ENCODE measurements at places on chromosomes 12 and 14.

- no peak for DNase-seq
These were observed 194.5 kb upstream of the GZMB start for GRCh38 chr14:24828486-24828885.

DNA sequence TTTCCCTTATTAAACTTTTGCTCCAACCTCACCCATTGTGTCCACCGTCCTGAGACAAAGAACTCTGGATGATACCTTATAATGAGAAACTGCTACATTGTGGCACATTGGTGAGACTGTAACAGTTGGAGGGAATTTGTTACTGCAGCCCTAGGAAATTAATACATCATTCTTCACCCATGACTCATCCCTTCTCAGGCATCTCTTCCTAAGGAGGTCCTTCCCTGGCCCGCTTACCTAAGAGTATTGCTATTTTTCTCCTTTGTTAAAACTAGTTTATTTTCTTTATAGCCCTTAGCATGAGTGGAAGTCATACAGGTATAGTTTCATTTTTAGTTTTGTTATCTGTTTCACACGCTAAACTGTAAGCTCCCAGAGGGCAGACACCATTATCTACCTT, 87.1 kb downstream of the TMEM260 start:
- no peak for DNase-seq

- DNase-seq: no peak
These were observed 240.3 kb downstream of the SLC15A4 start for GRCh38 chr12:128583453-128583852.

DNA sequence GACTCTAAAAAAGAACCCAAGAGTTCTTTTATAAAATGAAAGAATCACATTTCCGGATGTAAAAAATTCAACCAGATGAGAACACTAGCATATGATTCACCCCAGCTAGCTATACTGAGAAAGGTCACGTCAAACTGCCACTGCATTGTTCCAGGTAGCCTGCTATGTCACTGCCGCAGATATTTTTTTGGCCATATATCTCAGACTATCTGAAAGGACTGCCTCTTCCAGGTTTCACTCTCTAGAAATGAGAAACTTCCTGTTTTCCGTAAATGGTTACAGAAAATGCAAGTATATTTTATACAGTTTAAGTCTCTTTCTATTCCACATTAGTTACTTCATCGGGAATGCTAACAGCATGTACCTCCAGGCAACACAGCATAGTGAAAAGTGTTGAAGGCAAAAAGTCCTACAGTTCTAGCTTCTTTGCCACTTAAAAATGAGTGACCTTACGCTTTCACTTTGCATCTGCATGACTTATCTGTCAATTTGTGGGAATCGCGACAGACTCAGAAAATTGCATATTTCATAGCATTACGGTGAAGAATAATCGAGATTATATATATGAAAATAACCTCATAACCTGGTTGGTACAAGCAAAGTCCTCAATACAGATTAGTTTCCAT, 105.2 kb downstream of the MED13L start:
- DNase-seq: peak; percentile 49

DNA sequence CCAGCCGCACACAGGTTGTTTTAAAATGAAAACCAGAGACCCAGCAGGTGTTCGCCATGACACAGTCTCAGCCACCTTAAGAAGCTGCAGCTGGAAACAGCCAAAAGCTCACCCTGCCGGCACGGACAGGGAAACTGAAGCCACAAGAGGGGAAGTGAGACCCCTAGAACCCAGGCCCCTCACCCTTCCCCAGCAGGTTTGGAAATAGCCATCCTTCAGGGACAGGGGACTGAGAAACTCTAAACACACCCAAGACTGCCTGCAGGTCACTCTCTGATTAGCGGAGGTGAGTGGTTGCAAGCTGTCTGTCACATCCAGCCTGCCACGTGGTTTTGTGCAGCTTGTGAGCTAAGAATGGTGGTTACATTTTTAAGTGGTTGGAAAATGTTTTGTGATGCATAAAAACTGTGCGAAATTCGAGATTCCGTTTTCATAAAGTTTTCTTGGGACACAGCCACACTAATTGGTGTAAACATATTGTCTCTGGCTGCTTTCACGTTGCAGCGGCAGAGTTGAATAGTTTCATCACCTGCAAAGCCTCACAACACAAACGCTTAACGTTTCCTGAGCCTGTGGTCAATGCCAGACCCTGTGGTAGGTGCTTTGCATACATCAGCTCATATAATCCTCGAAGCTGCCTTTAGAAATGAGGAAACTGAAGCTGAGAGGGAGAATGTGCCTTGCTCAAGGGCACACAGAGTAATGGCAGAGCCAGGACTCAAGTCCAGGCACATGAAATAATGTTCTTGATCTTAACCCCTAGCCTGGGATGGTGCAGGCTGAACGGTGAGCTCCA, 1.7 kb upstream of the SELPLG start:
- peak; percentile 75 for DNase-seq

DNA sequence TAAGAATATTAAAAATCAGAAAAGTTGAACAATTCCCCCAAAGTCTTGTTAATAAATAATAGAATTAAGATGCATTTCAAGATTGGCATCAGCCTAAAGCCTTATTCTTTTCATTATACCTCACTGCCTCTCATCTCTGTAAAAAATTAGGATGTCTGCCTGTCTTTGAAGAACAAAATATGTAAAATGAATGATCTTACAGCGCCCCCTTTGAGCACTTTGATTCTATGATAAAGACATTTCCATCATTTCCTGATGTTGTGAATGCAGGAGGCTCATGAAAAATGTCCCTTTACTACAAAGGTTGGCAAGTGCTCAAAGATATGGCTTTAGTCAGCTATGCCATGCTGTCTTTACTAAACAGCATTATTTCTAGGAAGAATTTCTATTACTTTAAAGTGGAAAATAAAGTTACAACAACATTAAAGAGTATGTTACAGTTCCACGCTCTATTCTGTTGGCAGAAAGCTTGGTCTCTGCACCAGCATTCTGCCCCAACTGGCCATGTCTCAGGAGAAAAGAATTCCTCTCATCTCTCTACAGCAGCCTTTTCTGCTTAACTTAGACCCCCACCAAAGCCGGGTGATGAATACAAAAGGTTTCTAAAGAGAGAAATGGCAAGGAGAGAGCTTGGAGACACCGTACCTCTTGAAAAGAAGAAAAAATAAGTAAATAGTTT, 95.1 kb downstream of the LLPH start:
- DNase-seq: no peak

DNA sequence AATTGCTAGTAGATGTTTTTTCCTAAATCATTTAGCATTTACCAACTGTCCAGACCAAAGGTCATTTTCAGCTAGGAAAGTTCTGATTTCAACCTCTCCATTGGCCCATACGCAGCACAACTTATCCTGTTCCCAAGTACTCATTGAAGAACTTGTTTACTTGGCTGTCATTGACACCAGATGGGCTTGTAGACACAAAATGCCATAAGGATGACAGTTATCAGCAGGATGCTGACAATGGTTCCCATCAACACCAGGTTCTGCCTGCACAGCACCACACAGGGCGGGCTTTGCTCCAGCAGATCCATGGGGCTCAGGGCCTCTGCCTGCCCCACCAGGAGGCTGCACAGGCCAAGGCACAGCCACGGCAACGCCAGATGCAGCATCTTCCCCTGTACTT, 36.5 kb upstream of the TMPRSS12 start:
- no peak for DNase-seq

- DNase-seq: no peak
These were observed 203.0 kb downstream of the RBM19 start for GRCh38 chr12:113762882-113763816.

DNA sequence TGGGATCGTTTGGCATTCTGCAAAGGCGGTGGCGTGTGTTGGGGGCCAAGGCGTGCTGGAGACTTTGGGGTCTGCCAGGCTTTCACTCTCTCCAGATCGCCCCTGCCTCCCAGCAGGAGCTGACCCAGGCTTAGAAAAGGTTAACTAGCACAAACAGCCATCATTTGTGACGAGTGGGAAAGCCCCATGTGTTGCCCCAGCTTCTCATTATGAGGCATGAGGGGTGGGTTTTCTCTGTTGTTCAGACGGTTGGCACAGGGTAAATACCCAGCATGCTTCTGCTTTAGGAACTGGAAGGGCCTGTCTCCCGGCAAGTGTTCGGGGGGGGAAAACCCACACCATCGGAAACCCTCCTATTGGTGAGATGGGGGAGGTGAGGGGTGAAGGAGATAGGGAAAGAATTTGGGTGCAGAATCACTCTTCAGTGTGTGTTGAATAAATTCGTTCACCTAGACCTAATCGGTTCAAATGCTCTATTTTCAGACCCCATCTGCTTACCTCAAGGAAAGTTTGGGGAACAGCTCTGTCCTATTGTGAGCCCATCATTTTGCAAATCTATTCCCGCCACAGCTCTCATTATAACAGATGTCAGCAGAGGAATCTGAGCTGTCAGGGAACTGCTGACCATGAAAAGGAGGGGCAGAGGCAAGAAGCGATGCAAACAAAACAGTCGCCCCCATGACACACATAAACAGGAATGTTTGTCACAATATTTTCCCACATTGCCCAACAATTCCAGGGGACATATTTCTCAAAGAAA, 34.7 kb upstream of the C12orf42 start:
- DNase-seq: no peak

DNA sequence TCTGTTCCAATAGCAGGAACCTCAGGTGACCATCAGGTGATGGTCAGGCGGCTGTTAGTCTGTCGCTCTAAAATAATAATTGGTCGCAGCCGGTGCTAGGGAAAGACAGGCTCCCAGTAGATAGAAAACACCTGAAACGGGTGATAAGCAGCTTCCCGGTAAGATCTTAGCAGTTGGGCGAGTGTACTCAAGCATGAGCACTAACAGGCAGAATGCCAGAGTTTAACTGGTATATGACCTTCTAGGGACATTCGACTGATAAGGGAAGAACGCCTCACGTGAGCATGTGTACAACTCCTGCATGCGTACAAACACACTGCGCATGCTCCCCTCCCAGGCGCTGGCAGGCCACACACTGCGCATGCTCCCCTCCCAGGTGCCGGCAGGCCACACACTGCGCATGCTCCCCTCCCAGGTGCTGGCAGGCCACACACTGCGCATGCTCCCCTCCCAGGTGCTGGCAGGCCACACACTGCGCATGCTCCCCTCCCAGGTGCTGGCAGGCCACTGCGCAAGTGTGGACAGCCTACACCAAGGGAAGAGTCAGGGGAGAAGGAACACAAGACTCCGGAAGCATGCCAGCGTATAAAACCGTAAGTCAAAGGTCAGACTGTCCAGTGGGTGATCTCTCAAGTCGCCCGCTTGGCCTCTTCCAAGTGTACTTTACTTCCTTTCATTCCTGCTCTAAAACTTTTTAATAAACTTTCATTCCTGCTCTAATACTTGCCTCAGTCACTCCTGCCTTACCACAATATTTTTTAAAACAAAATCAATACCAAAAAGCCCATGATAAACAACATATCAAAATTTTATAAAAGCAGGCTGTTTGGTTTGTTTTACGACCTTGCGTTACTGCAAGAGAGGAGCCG, 24.5 kb downstream of the GPRC5D start:
- DNase-seq: no peak

- no peak for DNase-seq
These were observed 42.3 kb downstream of the FBXO34 start for GRCh38 chr14:55313480-55313879.

DNA sequence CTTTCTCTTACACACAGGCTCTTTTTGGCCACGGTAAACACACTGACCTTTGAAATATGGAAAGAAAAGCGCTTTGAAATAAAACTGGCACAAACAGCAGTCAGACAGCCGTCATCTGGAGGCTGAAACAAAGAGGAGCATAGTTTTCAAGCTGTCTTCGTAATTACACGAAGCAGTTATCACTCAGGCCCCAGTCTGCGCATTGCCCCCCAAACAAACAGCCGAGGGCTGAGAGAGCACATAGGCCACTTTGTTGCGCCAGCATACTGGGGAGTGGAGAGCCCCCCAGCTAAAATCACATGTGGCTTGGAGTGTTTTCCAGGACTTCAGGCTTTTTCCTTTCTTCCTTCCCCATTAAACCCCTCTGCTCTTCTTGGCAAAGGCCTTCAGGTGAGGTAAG, 142.9 kb upstream of the BTG1 start:
- DNase-seq: no peak

DNA sequence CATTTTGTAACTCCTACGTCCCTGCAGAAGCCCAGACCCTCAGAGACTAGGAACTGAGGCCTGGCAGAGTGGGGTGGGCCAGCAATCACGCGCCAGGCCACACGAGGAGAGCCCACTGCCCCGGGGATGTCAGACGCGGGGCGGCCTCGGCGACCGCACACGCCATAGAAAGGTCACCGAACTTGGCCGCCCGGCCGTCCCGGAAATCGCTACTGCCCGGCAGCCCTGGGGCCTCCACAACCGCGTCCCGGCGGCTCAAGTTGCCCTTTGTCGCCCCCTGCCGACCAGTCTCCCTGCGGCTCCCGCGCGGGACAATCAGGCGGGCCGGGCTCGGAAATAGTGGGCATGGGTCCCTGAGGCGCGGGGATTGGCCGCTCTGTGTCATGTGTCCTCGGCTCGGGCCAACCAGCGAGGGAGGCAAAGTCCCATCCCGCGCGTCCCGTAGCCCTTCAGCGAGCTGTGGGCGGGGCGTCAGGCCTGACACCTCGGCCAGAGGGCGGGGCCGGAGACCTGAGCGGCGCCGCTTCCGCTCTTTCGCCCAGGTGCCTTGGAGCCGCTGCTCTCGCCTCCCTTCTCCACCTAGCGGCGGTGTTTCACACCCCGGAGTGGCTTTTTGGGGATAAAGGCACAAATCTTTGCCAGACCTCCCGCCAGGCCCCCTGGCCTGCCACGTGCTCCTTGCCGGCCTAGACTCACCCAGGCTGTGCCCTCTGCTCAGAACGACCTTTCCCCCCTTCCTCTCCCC, 33.4 kb upstream of the DEGS2 start:
- DNase-seq: peak; percentile 100

GRCh38 chr14:96576937-96577336, 74.8 kb downstream of the PAPOLA start:
- DNase-seq: no peak

GRCh38 chr12:14310866-14311265, 54.6 kb upstream of the ATF7IP start:
- DNase-seq: no peak

DNA sequence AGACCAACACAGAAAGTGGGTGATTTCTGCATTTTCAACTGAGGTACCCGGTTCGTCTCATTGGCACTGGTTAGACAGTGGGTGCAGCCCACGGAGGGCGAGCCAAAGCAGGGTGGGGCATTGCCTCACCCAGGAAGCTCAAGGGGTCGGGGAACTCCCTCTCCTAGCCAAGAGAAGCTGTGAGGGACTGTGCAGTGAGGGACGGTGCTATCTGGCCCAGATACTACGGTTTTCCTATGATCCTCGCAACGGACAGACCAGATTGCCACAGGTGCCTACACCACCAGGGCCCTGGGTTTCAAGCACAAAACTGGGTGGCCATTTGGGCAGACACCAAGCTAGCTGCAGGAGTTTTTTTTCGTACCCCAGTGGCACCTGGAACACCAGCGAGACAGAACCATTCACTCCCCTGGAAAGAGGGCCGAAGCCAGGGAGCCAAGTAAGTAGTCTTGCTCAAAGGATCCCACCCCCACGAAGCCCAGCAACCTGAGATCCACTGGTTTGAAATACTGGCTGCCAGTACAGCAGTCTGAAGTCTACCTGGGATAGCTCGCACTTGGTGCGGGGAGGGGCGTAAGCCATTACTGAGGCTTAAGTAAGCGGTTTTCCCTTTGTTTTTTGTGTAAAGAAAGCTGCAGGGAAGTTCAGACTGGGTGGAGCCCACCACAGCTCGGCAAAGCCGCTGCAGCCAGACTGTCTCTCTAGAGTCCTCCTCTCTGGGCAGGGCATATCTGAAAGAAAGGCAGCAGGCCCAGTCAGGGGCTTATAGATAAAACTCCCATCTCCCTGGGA, 25.5 kb upstream of the NAA30 start:
- no peak for DNase-seq

- DNase-seq: peak; percentile 53
These were observed 35.9 kb downstream of the FBLN5 start for GRCh38 chr14:91911474-91912032.

Data from GM13976 (cell line).